GM12864 (cell line): ENCODE measurements at places on chromosomes 6 and 20.

DNA sequence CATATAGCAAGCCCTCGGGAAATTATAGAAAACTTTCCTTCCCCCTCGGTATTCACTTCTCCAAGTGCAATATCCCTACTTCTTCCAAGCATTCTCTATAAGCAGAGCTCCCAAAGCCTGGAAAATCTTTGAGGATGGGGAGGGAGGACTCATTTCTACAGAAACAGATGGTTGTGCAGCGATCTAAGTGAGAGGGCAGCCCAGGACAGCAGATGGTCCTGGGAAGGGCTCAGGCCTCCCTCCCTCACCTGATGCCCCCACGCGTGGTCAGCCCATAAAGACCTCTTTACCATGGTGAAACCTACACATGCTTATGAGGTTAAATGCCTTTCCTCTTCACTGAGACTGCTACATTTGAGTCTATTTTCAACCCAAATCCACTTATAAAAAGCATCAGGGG lies 319.6 kb upstream of the QKI start:
- no peak for DNase-seq

- DNase-seq = no peak
These were observed 46.1 kb downstream of the LYRM4 start for GRCh38 chr6:5214570-5215052.

DNA sequence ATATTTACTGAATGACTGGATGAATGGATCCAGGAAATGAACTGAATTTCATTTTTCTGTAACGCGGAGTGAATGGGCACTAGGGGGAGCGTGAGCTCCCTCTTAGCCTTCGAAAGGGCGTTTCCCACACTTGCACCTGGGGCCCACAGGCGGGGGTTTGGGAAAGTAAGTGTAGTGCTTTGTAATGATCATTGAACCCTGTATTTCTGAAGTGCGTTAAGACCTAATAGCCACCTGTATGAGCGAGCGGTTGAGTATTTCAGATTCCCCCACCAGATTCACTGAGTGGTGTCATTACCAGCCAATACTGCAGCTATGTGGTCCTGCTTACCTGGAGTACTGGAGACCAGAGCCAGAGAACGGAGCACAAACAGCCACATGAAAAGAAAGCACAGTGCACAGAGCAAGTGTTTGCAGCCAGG lies 10.5 kb downstream of the SYTL3 start:
- no peak for DNase-seq

DNA sequence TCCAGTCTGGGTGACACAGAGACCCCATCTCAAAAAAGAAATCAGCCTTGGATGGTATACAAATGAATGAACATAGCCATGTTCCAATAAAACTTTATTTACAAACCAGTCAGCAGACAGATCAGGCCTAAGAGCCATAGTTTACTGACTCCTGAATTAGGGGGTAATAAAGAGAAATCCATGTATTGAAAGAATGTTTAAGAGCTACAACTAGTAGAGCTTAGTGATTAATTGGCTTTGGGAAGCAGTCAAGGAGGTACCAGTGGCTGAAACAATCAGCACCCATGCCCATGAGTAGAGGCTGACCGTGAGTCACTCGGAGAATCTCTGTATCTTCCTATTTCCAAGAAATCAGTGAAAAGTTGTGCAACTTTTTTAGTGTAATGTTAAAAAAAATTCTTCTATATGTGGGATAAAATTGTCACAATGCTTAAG lies 223.6 kb upstream of the RREB1 start:
- no peak for DNase-seq

DNA sequence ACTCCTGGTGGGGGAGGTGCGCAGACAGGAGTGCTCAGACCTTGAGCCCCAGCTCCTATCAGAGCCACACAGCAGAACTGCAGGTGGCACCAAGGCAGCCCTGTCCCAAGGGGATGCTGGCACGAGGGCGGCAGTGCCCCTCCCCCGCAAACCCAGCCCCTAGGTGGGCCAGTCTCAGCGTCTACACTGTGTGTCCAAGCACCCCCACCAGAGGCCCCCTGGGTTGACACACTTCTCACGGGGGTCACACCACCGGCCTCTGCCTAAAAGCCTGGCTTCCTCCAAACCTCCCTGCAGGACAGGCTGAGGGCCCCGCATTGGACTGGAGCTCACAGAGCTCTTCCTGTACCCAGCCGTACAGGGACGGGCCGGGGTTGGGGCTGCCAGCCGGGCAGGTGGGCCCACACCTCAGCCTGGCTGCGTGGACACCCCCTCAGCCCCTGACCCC lies 8.1 kb downstream of the SLC2A4RG start:
- DNase-seq = no peak

DNA sequence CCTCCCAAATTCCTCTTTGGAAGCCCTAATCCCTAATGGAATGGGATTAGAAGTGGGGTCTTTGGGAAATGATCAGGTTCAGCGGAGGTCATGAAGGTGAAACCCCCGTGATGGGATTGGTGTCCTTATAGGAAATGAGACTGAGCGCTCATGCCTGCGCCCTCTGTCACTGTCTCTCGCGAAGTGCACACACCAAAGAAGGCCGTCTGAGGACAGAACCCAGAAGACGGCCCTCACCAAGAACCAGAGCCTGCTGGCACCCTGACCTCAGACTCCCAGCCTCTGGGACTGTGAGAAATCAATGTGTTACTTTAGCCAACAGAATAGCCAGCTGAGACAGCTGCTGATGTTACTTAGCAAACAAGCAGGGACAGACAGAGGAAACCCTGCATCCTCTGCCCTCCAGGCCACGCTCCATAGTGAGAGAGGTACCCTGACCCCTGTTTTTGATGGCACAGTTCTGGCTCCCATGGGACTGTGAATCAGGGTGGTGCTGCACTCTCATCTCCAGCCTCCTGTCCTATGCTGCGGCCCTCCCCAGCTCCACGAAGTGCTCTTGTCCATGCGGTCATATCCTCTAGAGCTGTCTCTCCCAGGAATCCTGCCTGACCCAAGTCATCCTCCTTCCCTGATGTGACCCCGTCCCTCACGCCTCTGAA lies 369.3 kb downstream of the ZFAND3 start:
- DNase-seq = no peak

GRCh38 chr20:58402305-58402704 lies 13.3 kb downstream of the VAPB start:
- DNase-seq = no peak

DNA sequence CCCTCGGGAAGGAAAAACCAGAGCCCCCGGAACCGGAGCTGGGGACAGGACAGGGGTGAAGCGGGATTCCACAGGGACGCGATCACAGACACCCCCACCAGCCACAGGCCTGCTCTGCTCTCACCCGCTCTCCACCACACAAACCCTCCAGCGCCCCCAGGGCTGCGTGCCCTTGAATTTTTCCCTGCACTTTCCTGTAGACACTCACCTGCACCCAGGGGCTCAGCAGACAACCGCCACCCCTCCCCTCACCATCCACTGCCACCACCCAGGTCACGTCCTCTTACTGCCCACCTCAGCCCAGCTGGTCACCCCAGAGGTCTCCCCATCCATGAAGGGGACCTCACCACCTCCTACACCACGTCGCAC lies 631 bp downstream of the ULBP2 start:
- no peak for DNase-seq

DNA sequence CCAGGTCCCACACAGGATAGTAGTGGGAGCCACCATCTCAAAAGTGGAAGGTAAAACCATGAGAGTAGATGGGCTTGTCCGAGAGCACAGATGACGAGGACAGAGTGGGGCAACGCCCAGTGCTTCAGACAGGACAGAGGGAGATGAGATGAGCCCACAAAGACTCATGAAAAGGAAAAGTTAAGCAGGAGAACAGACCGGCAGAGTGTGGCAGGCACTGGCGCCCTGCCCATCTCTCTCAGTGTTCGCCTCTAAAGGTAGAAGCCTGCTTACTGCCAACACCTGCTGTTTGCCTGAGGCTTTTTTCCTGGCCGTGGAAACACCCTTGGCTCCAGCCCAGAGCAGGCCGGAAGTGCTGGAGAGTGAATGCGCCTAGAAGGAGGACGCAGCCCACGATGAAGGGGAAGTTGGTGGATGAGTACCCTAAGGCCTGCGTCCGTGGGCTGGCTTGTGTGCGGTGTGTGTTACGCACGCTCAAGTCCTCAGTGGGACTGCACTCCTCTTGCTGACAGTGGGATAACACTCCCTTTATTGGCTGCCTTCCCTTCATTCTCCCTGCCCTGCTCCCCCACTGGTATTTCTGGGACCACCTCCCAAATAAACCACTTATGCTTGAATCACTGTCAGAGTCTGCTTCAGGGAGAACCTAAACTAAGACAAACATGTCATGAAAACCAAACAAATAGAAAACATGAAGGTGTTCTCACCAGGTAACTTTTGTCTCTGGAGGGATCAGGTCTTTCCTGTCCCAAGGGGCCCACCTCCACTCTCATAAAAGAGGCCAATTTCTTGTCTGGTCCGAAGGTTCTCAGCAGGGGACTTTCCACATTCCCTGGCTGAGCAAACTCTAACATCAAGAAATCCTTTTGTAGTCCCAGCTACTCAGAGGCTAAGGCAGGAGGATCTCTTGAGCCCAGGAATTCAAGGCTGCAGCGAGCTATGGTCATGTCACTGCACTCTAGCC lies 9.1 kb upstream of the FOXP4 start:
- no peak for DNase-seq

- no peak for DNase-seq
These were observed 54.2 kb downstream of the NFATC2 start for GRCh38 chr20:51488331-51488730.

GRCh38 chr6:108068618-108069017 lies 5.9 kb downstream of the OSTM1 start:
- no peak for DNase-seq

GRCh38 chr6:4010689-4011090 lies 68.2 kb downstream of the FAM217A start:
- DNase-seq = no peak

GRCh38 chr6:149727793-149728498 lies 10.0 kb upstream of the LATS1 start:
- no peak for DNase-seq

DNA sequence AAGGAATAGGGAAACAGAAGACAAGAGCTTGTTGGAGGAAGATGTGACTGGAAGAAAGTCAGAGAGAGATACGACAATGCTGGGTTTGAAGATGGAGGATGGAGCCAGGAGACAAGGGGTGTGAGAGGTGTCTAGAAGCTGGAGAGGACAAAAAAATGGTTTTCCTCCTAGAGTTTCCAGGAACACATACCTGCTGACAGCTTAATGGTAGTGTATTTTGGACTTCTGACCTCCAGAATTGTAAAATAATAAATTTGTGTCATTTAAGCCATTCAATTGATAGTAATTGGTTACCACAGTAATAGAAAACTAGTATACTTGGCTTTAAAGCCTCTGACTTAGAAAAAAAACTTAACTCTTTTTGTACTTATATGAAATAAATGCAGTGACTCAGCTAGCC lies 3.6 kb downstream of the AIG1 start:
- no peak for DNase-seq
